ENCODE measurements at places on chromosomes 13 and 19. TPM values are rescaled to one million over a fixed set of nuclear protein-coding genes. Genes with fewer than 3 reads are reported as not detected.

Gene KL
- polyA plus RNA-seq = 50.3 TPM

Gene URAD
- not detected for polyA plus RNA-seq

Gene TARM1
- polyA plus RNA-seq = not detected

Gene TTC9B
- 0.05 TPM for polyA plus RNA-seq

Gene KLF1
- 3.4 TPM for polyA plus RNA-seq

- peak; percentile 44 for DNase-seq
These were observed 41.8 kb upstream of the ZNF429 start for GRCh38 chr19:21463449-21464105.

DNA sequence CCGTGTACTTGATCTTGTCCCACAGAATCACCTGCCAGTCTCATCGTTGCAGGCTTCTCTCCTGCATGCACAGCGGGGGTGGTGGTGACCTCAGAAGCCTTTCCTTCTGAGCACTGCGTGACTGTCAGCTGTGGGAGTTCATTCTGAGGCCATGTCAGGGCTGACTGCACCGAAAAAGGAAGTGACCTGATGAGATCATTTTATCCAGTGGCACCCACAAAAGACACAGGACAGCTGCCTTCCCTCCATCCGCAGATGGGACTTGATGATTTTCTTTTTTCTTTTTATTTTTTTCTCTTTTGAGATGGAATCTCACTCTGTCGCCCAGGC, 89.7 kb downstream of the RAB20 start:
- DNase-seq = peak; percentile 51

DNA sequence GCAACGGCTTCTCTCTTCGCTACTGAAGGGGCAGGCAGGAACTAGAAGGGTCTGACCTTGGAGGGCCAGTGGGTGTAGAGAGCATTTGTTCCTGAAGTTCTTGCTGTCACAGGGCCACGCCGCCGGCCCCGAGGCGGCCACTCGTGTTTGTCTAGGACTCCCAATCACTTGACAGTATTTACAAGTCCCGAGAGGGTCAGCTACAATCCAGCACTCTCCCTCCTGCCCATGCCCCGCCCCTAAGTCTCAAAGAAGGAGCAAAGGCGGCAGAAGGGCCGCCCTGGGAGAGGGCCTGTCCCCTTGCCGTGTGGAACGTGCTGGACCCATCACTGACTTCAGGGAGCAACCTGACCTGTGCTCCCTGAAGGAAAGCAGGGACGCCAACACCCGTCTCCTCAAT, 118.5 kb downstream of the STK24 start:
- DNase-seq = no peak

DNA sequence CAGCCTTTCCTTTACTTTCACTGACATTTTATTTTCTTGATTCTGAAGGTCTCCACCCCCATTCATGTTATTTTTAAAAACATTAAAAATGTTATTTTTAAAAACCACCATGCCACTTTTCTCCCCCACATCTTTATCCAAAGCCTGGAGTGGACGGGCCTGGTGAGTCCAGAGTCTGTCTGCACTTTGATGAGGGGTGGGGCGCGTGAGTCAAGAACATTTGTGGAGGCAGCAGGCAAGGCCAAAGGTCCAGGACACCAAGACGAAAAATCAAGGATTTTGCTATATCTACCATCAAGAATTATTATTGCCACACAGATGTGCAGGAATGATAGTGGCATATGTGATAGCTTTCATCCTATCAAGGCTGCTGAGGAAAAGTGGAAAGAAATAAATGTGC, 224.9 kb downstream of the FGF9 start:
- DNase-seq = no peak

DNA sequence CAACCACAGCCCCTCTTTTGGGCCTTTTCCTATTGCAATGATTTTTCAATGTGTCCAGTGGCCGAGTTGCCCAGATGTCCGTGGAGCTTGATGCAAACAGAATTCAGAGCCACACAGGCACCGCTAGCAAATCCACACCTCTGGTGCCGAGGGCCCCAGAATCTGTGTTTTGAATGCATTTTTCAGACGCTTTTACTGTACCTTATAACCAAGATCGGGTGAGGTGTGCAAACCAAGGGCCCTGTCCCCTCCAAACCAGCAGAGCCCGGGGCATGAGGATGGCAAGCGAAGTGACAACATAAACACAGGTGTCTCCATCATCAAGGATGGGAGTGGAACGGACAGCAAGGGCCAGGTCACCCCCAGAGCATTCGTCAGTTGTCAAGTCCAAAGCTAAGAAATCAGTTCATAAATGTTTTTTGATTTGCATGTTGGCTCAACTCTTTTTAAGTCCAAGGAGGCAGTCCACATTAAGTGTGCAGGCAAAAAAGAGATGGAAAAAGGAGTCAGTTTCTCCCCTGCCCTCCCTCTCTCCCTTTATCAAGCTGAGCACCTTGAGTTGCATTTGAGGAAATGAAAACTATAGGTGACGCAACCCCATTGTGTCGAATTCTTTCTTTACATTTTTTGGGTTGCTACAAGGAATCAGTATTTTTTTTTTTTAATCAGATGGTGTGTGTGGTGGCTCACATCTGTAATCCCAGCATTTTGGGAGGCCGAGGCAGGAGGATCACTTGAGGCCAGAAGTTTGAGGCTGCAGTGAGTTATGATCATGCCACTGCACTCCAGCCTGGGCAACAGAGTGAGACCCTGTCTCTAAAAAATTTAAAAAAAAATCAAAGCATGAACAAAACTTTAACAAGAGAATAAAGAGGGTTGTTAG, 2.9 kb downstream of the CCDC8 start:
- no peak for DNase-seq
